ENCODE measurements at places on chromosomes 7 and 10.

- no peak for DNase-seq
Observed at GRCh38 chr7:157774495-157774894, 437.7 kb downstream of the DNAJB6 start.

GRCh38 chr10:29725133-29725720, 90.5 kb upstream of the SVIL start:
- DNase-seq: no peak

DNA sequence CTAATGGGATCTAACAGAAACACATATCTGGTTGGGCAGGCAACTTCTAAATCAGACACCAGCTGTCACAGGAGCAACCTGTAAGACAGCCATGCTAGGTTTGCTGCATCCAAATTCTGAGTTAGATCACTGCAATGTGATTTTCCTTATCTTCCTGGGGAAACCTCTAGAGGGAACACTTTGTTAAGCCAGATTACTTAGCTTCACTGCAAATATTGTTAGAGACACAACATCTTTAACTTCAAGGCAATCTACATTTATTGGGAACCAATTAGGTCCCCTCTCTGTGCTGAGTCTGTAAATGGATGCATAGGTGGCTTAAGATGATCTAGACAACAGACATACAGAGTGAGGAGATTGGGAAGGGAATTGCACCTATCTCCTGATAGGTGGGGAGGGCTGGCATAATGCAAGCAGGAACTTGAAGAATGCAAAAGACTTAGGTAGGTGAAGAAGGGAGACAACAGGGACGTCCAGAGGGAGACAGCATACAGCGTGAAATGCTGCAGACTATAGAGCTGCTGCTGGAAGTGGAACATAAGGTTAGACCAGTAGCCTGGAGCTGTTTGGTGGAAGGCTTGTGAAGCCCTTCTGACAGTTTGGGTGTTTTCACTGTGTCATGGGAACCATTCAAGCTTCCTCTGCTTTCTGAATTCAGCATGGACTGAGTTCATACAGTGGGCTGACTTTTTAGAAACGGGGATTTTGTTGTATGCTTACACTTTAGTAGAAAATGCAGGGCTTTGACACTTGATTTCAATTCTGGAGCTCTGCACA, 109.8 kb upstream of the ELMO1 start:
- no peak for DNase-seq

- no peak for DNase-seq
Observed at GRCh38 chr7:137576481-137576880, 232.9 kb upstream of the PTN start.

GRCh38 chr7:66123175-66123528, 8.5 kb downstream of the CRCP start:
- no peak for DNase-seq
